ENCODE measurements at places on chromosomes 5 and 9.
A peak's percentile ranks its signal among the peaks of the same experiment; 100 is the strongest.

DNA sequence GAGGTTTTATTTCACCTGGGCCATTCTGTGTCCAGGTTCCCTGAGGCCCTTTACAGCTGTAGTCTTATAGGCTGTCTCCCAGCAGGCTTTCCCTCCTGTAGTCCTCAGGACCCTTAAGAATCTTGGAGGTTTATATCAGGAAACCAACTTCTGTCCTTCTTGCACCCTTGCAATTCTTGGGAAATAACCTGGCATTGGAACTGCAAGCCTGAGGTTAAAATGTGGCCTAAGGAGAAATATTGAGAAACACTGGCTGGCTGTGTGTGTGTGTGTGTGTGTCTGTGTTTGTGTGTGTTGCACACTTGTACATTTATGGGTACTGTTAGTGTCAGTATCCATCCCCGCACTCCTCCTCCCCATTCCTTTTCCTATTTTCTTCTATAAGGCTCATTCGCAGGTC, 168.9 kb downstream of the PAPPA start:
- no peak for DNase-seq

- DNase-seq = no peak
Measured at GRCh38 chr9:98323051-98323830, 67.8 kb upstream of the TBC1D2 start.

GRCh38 chr5:153469423-153469822, 21.0 kb upstream of the GRIA1 start:
- no peak for DNase-seq

GRCh38 chr5:54985301-54986268, at the start of gene ESM1:
ESM1 (minus strand) TSS chr5:54985593; CDS start chr5:54985517, 76 bp downstream.
- peak; percentile 10 for DNase-seq

GRCh38 chr9:73807952-73808351, 656.3 kb downstream of the ANXA1 start:
- DNase-seq = no peak

DNA sequence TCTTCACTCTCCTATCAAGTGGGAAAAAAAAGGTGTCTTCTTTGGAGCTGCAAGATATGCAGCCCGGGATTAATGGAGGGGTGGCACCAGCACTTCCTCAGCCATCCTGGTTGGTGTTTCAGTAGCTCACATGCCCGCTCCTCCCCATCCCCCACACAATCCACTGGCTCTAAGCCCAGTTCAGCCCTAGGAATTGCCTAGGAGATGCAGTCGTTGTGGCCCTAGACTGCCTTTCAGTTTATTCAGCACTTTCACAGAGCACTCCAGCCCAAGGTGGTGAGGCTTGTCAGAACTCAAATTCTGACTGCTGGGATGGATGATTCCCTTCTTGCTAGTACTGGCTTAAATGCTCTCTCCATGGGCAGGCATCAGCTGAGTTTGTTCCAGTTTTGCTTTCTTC, 35.1 kb upstream of the EDIL3 start:
- DNase-seq = no peak

DNA sequence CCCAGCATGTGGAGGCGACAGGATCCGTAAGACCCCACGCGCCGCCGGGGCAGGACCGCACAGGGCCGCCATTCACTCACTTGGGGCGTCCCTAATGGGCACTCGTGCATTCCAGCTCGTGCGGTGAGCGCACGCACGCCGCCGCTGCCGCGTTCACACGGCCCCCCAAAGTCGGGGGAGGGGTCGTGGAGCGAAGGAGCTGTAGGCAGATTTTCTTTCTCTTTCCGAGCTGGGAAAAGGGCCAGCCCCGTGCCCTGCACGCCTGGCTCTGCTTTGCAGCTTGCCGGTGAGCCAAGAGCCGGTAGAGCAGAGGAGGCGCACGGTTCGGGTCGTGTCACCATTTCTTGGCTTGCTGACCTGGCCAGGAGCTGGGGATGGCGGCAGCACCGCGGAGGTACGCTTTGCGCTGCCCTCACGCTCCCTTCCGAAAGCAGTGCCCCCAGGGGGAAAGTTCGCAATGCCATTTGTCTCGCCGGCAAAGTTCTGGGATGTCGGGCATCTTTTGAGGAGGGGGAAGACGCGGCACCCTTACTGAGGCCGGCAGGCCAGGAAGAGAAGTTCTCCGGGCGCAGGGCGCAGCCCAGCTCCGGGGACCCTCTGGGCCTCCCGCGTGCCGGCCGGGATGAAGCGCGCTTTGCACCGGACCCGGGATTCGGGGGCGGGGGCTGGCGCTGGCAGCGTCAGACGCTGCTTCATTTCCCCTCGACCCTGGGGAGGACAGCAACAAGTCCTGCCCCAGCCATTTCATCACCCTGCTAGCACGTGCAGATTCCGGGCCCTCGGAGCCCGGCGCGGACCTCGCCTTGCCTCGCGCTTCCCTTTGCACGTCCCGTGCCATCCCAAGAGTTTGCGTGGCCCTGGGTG, 898 bp downstream of the STC2 start:
- no peak for DNase-seq
